ENCODE measurements at places on chromosomes 12 and 14.

DNA sequence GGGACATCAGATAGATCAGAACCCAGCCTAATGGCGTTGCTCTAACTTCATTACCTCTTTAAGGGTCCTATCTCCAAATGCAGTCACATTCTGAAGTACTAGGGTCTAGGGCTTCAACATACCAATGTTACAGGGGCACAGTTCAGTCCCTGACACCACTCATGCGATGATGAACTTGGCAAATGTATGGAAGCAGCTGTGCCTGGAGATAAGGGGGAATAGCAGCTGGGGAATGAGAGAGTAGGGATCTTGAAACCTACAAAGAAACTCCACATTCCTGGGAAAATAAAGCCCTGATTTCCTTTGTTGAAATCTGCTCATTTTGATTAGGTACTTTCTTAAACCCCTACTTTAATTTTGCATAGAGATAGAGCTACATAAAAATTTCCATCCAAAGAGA is 20.5 kb upstream of the TMCC3 start:
- no peak for DNase-seq

DNA sequence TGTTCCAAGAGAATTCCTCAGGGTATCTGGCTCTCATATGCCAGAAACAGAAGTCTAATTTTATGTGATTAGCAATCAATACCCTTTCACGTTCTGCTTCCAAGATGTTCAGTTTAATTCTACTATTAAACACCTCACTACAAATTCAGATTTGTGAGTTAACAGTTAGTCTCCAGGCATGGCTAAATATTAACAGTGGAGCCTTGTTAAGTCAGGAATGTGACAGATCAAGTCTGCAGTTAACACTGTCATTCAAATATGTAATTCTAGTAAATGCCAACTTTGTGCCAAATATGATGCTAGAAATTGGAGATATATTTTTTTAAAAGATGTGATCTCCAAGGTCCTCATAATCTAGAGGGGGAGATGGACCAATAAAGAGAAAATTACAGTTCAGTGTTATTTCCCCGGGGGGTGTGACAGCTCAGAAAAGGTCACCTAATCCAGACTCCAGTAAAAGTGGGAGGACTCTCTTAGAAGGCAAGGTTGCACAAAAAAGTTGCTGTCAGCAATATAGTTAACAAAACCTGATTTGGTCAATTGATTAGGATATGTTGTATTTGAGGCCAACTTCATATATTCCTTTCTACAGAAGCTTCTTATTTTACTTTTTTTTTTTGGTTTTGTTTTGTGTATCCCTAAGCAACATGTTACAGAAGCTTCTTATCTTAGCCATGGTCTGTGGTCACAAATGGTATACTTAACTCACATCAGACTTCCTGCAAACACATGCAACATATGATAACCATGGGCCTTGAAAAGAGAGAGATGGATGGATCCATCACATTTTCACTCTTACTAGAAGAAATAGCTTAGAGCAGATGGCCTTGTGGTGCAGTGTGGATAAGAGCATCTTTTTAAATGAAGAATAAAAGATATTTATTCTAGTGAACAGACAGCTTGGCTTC is 18.4 kb upstream of the RNU6-7 start:
- peak; percentile 77 for DNase-seq

GRCh38 chr14:93725993-93726392 is 62.3 kb downstream of the PRIMA1 start:
- no peak for DNase-seq

- no peak for DNase-seq
Measured at GRCh38 chr14:51394804-51395203, 154.8 kb downstream of the TMX1 start.

DNA sequence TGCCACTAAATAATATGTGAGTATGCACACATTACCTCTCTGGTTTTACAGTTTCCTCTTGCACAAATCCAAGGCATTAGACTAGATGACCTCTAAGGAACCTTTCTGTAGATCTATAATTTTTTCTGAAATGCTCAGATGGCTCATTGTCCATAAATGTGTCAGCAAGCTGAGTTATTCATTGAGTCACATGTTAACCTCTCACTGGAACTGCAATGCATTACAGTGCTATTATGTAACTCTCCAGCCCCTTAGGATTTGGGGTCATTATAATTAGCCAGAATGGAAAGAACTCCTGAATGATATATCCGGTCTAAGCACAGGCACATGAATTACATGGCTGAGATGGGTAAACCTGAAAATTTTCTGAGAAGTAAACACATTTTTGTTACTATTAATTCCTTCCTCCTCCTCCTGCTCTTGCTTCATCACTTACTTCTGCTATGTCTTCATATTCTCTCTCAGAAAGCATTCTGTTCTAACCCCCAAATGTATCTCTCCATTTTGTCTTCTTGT is 20.3 kb upstream of the DRAM1 start:
- no peak for DNase-seq
